ENCODE measurements at places on chromosomes 16 and 17.
A peak's percentile ranks its signal among the peaks of the same experiment; 100 is the strongest.

- DNase-seq, result no peak
Measured at GRCh38 chr17:52604105-52604504, 445.6 kb upstream of the CA10 start.

GRCh38 chr17:72465191-72466024 lies 344.6 kb downstream of the SOX9 start:
- DNase-seq, result no peak

GRCh38 chr17:80780381-80781198 lies 211.1 kb upstream of the CHMP6 start:
- DNase-seq, result peak; percentile 51

DNA sequence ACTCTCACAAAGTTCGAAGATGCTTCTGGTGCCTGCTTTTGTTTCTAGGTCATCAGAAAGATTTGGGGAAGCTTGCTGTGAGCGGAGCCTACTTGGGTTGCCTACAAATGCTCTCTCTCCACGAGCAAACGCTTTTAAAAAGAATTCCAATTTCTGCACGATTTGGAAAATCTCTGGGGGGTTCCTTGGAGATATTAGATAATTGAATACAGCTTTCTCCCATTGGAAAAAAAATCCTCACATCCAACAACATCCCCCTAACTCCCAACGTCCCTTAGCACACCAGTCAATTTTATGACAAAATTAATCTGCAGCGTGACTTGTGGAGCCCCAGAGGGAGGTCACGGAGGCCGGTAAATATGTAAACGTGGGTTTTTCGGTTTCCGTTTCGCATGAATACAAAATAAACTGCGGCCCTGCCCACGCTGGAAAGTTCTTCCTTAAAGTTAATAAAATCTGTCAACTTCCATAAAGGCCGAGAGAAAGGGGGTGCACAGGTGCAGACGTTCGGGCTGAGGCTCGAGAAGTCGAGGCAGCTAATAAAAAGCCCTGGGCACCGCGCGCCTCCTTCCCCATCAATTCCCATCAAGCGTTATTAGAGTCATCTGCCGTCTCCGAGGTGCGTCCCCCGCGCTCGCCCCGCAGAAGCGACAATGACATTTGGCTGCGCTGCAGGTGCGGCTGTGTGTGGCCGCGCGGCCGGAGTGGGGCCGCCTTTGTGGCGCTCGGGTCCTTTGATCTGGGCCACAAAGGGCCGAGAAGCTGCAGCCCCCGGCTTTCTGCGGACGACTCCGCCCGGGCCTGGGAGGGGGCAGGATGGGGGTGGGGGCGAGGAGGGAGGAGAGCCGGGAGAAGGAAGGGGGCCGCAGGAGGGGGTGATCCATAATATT lies 37.6 kb downstream of the SALL1 start:
- no peak for DNase-seq

- no peak for DNase-seq
Measured at GRCh38 chr16:85707528-85708095, 18.9 kb upstream of the GINS2 start.

GRCh38 chr17:55334881-55335540 lies 70.3 kb downstream of the HLF start:
- no peak for DNase-seq

DNA sequence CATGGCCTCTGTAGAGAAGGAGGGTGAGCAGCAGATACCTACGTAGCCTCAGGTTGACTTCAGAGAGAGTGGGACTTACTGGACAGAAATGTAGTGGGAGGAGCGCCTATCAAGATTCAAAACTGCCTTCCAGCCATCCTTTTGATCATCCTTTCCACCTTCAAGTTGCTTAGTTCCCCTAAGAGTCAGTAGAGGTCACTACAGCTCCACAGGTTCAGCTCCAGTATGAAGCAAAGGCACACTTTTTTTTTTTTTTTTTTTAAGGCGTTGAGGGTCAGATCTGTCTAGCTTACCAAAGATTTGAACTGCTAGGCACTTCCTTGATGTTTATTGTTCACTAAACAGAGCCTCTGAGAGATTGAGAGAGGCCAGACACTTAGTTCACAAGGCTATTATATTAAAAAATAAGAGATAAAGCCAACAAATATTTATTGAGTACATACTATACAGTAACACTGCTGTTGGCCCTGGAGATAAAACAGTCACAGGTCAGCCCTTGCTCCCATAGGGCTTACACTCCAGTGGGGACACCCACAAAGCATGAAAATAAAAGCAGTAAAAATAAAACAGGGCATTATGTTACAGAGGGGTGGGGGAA lies 3.1 kb downstream of the RNF227 start:
- peak; percentile 79 for DNase-seq

GRCh38 chr16:64165368-64165767 lies 956.5 kb downstream of the CDH11 start:
- DNase-seq, result no peak

- no peak for DNase-seq
Measured at GRCh38 chr16:67254801-67255552, 6.2 kb downstream of the SLC9A5 start.

Data from CD14-positive monocyte (primary cell).